ENCODE measurements at places on chromosomes 7 and 10.

DNA sequence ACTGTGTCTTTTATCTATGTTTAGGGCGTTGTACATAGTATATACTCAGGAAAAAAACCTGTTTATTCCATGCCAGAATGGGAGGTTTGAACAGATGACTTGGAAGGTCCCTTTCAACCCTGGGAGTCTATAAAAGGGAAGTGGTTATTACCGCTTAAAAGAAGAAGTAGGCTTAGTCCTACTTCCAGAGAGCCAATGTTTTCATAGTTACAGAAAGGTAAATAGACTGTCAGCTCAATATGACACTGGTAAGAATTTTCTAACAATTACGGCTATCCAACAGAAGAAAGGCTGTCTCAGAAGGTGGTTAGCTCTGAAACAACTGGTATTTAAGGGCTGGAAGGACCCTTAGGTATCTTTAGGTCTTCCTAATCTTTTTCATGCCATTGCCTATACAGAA, 1.1 kb upstream of the TFAM start:
- DNase-seq: no peak

DNA sequence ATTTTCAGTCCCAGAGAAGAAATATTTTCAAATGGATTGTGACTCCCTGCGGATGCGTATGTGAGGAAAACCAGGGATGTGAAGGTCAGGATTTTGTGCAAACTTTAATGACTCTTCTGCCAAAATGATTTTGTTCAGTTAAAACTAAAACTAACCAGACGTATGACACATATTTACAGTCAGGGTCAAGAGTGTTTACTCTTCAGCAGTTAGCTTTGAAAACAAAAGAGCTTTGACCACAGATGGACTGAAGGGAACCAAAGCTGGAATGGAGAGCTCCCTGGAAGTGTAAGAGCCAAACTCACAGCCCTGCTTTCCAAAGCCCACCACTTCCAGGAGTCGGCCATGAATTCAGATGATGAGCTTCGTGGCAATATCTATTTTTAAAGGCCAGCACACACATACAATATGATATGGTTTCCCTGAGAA, 15.5 kb downstream of the SVIL start:
- no peak for DNase-seq

- DNase-seq: no peak
Measured at GRCh38 chr7:128259131-128260061, 18.3 kb downstream of the LEP start.

DNA sequence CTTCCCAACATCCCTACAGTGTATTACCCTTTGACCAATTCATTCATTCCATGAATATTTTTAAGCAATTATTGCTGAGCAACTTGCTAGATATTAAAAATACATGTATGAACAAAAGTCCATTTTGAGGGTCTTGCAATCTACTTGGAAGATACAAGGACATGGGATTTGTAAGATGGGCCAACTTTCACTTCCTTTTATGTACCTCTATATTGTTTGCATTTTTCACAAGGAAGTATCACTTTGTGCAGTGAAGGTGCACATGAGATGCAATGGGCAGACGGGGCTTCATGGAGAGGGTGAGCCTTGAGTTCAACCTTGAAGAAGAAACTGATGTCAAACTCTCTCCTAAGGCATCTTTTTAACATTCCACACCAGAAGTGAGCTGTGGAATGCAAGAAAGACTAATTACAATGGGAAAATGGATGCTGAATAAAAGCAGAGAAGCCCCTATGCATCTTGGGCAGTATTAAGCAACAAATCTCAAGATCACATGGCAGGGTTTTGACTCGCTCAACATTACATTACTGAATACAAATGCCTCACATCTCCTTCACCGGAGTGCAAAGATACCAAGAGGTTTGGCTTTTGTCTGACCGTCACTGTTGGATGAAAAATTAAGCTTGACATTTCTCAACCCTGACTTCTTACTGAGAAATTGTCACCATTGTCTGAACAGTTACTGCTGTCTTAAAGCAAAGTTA, 341.5 kb downstream of the ELMO1 start:
- no peak for DNase-seq

DNA sequence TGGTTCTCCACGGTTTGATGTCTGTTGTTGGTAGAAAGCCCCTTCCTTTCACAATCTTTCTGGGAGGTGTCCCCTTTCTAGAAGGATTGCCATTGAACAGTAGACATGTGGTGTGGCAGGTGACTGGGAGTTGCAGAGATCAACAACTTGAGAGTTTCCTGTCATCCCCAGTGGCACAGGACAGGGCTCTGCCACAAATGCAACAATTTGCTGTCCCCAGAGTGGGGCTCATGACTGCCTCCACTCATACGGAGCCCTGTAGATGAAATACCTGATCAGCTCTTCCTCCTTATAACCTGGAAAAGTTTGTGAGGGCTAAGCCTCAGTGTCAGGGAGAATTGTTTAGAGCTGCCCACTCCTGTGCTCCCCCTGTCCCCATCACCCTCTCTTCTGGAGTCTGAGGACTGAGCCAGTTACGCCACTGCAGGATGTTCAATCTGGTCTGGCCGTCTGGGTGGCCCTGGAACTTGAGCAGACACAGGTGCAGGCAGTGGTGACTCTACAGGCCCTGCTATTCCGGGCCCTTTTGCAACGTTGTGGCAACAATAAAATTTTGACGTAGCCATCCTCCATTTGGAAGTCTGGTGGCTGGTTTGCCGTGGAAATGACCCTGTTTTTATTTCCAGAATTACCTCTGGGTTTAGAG, 6.5 kb downstream of the DBNL start:
- DNase-seq: no peak

DNA sequence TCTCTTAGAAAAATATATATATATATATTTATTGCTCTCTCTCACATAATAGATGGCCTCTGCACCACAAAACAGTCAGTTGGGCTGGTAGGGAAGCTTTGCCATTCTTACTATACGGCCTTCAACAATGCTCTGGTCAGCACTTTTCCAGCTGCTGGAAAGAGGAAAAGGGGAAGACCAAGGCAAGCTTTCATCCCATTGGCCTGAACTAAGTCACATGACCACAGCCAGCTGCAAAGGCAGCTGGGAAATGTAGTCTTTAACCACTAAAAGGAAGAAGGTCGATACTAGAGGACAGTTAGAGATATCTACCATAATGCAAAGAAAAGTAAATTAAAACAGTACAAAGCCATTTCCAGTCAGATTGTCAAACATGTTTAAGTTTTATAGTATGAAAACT, 58.4 kb upstream of the MACROH2A2 start:
- DNase-seq: no peak

DNA sequence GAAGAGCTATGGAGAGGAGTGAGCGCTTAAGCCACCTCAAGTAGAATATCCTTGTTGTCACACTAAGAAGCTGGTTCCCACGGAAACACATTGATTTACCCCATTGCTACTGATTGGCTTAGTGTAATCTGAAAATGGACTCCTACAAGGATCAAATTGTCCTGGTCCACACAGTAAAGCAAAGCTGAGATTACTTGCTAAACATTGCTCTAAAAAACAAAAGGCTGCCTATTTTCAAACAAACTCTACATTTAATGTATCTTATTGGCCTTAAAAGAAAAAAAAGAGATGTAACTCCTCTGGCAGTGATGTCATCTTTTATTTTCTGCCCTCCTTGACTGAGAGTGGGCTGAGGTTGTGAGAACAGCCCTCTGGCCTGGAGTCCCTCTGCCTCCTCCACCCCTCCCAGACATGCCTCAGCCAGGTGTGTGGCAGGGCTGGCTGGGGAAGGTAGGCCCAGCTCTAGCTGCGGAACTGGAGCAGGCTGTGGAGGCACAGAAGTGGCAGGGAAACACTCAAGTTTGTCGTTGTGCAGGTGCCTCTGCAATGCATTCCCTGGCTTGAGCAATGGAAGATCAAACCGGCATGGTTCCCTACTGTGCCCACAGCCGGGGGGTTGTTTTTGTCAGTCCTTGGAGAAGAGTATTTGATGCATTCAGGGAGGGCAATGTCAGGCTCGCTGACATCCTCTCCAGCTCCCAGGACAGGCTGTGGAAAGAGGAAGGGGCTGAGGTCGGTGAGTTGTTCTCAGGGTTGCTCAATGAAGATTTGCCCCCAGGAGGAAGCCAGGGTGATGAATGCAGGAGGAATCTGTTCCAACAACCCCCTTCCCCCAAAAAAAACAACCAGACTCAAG, 9.1 kb downstream of the KLF6 start:
- no peak for DNase-seq
